ENCODE measurements at places on chromosomes 16 and 17. TPM values are rescaled to one million over a fixed set of nuclear protein-coding genes. Genes with fewer than 3 reads are reported as not detected.
A peak's percentile ranks its signal among the peaks of the same experiment; 100 is the strongest.

DNA sequence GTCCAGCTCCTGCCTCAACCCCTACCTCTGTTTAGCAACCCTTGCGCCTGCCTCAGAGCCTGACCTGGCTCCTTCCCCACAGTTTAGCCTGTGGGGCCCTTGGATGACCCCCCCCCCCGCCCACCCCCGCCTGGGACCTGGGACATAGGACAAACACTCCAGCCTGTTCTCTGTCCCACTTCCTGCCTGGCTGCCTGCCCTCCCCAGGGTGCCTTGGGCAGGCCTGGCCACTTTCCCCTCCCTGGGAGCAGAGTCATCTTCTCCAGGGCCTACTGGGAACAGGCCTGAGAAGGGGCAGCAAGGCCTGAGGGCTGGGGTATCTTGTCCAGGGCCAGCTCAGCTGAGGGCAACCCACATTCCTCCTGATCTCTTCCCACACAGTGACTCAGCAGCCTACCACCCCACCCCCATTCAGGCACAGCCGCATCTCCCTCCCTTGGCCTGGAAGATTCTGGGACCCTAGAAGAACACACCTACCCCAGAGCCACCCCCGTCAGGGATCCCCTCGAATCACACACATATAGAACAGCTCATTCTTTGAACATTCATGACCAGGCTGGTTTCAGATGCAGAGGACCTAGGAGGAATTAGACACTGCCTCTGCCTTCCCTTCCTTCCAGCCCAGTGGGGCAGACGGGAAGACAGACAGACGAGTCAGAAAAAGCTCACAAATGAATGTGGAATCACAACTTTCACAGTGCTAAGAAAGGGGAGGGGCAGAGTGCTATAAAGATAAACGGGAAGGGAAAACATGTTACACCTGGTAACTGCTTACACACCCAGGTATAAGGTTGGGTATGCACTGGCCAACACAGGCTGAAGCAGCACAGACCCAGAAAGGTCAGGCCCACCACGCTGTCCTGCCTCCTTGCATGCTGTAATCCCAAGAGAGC, 6.0 kb downstream of the FHOD1 start:
- peak overlapping the region; percentile 63 for H3K27ac ChIP-seq
- H3K36me3 ChIP-seq = no peaks in the 10 kb centered on the region
- no peak for DNase-seq
- H3K4me3 ChIP-seq = no peak overlapping the region
- no peaks in the 10 kb centered on the region for H3K27me3 ChIP-seq
- peaks cover 28% of the 10 kb centered on the region for H3K4me1 ChIP-seq

- no peaks in the 10 kb centered on the region for H3K27me3 ChIP-seq
- H3K4me3 ChIP-seq = no peak overlapping the region
- H3K36me3 ChIP-seq = no peaks in the 10 kb centered on the region
- H3K27ac ChIP-seq = peak overlapping the region; percentile 70
- H3K4me1 ChIP-seq = peaks cover 95% of the 10 kb centered on the region
Observed at GRCh38 chr17:17057057-17057551, 14.8 kb downstream of the MPRIP start.

GRCh38 chr16:21158208-21159110, at the start of gene LDAF1:
Gene LDAF1 (plus strand): TSS chr16:21158674. CDS start chr16:21161183, 2,509 bp downstream.
- DNase-seq = no peak
- peak within 1 kb of the TSS; percentile 74 for H3K4me3 ChIP-seq
- H3K27ac ChIP-seq = peak within 1 kb of the TSS; percentile 94
- H3K4me1 ChIP-seq = peaks cover 58% of the 10 kb centered on the region
- H3K36me3 ChIP-seq = no peaks in the 10 kb centered on the region

- H3K4me1 ChIP-seq = no peaks in the 10 kb centered on the region
- no peaks in the 10 kb centered on the region for H3K36me3 ChIP-seq
- H3K4me3 ChIP-seq = no peak overlapping the region
- no peak for DNase-seq
- H3K27me3 ChIP-seq = no peaks in the 10 kb centered on the region
- H3K27ac ChIP-seq = no peak overlapping the region
Observed at GRCh38 chr17:11803231-11803969, 193.9 kb downstream of the ZNF18 start.

DNA sequence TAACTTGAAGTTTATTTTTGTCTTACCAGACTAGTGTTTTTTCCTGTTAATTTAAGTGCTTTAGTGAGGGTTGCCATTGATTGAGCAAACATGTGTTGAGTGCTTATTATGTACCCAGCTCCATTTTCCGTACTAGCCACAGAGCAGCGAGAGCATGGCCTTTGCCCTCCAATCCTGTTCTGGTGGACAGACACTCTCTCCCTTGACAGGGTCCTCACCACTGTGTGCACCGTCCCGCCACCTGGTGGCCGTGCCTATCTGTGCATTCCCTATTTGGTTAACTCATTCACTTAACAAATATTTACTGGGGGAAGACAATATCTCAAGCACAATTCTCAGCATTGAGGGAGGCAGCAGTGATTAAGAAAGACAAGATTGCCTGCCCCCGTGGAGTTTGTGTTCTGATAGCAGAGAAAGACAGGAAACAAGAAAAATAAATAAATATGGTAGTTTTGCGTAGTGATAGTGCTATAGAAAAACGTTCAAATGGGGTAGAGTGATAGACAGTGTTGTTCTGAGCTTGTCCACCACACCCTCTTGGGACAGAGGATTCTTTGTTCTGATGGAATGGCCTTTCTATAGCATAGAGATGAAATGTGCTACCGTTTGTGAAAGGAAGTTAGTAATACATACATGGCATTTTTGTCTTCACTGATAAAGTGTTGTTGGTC, 13.0 kb downstream of the CDH13 start:
- H3K4me3 ChIP-seq = no peak overlapping the region
- no peak for DNase-seq
- no peak overlapping the region for H3K27ac ChIP-seq
- H3K4me1 ChIP-seq = peaks cover 26% of the 10 kb centered on the region
- H3K27me3 ChIP-seq = no peaks in the 10 kb centered on the region

ACAP1 gene
- total RNA-seq = 7.6 TPM

ITGAD gene
- not detected for total RNA-seq

GRCh38 chr17:4310354-4311060, 46.7 kb upstream of the ANKFY1 start:
- no peak overlapping the region for H3K27ac ChIP-seq
- no peak overlapping the region for H3K4me3 ChIP-seq
- DNase-seq = no peak
- H3K27me3 ChIP-seq = no peaks in the 10 kb centered on the region
- no peaks in the 10 kb centered on the region for H3K36me3 ChIP-seq

MT3 gene
- 12.8 TPM for total RNA-seq

NEUROD2 gene
- total RNA-seq = not detected

GRCh38 chr16:1129106-1129960, 23.6 kb upstream of the CACNA1H start:
- no peak overlapping the region for H3K4me3 ChIP-seq
- H3K4me1 ChIP-seq = no peaks in the 10 kb centered on the region

CD300E gene
- total RNA-seq = 0.98 TPM

DNA sequence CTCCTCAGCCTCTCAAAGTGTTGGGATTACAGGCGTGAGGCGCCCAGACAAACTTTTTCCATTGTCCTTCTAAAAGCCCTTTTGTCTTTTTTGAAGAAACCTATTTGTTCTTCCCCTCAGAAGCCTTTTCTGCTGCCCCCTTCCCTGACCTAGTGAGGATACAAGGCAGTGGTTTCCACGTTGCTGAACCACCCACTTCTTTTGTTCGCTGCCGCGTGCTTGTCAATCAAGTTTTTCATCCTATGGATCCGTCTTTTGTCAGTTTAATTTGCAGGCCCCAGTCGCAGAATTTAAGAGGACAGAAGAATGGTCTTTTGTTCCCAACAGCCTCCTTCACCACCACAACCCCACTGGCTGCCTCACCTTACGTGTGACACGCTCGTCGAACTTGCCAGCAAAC, 20.2 kb upstream of the GNG13 start:
- no peak for DNase-seq
- H3K4me3 ChIP-seq = no peak overlapping the region
- H3K4me1 ChIP-seq = peaks cover 14% of the 10 kb centered on the region
- H3K27ac ChIP-seq = no peak overlapping the region
- peaks cover 8% of the 10 kb centered on the region for H3K27me3 ChIP-seq
- no peaks in the 10 kb centered on the region for H3K36me3 ChIP-seq

DNA sequence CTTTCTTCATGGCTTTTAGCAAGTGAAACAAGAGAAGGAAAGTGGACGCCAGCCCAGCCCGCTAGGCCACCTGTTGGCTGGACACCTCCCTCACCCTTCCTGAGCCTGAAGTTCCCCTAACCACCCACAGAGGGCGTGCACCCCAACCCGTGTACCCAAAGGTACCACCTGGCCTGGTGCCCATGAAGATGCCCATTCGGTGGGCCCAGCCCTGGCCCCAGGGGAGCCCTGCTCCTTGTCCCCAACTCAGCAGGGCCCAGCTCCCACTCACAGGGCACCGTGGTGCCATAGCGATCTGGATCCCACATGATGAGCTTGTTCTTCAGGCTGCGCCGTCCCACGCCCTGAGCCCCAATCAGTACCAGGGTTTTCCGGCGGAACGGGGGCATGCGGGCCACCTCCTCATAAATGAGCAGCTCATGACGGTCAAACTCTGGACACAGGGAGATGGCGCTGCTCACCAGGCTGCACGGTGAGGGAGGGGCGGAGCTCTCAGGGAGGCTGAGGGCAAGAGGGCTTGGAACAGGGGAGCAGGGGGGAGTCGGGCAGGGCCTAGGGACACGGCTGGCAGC, 26.8 kb downstream of the MPP2 start:
- DNase-seq = peak; percentile 93
- no peak overlapping the region for H3K27ac ChIP-seq
- H3K27me3 ChIP-seq = no peaks in the 10 kb centered on the region
- no peak overlapping the region for H3K4me3 ChIP-seq
- H3K36me3 ChIP-seq = peaks cover 4% of the 10 kb centered on the region

DNA sequence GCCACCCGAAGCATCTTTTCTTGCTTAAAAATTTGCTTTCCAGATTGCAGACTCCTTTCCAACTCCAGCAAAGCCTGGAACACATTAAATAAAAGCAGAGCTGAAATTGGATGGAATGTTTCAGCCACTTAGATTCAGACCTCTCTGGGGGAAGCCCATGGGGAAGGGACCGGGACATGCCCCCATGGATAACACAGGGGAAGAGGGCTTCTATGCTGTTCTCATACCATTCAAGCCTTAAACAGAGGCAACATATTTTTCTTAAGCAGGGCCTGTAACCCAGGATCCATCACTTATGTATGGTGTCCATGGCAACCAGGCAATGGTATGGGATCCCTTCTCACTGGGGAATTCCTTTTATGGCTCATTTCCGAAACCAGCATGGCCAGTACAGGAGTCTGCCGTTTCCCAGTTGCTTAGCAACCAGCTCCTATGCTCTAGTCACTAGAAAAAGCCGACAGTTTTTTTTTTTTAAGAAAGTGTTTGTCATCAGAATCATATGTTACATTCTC, 62.0 kb upstream of the MARCHF10 start:
- peak; percentile 49 for DNase-seq
- H3K36me3 ChIP-seq = no peaks in the 10 kb centered on the region
- H3K27me3 ChIP-seq = no peaks in the 10 kb centered on the region
- H3K4me3 ChIP-seq = no peak overlapping the region
- no peaks in the 10 kb centered on the region for H3K4me1 ChIP-seq
- no peak overlapping the region for H3K27ac ChIP-seq

- DNase-seq = no peak
- H3K36me3 ChIP-seq = no peaks in the 10 kb centered on the region
- no peaks in the 10 kb centered on the region for H3K4me1 ChIP-seq
- H3K4me3 ChIP-seq = no peak overlapping the region
- H3K27ac ChIP-seq = no peak overlapping the region
Observed at GRCh38 chr16:29736764-29737163, 9.0 kb downstream of the C16orf54 start.

DNA sequence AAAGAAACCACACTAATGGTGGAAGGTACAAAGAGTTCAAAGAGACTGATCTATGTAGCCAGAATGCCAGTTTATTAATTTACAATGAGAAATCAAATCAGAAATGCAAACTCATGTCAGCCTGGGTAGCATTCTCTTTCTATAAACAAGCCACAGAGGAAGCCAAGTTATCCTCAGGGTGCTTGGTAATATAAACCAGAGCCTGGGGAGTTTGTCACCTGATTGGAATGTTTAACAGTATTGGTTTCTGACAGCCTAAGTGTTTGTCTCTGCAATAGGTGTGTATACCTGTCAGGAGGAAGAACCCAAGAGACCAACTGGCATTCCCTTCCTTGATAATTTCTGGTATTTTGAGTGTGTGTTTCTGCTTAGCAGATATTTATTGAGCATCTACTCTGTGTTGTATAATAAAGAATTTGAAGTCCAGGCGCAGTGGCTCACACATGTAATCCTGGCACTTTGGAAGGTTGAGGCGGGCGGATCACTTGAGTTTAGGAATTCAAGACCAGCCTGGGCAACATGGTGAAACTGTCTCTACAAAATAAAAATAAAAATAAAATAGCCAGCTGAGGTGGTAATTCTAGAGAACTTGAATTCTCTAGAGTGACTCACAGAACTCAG, 3.1 kb upstream of the C17orf58 start:
- DNase-seq = no peak
- peaks cover 19% of the 10 kb centered on the region for H3K4me1 ChIP-seq
- no peak overlapping the region for H3K27ac ChIP-seq
- H3K27me3 ChIP-seq = no peaks in the 10 kb centered on the region
- H3K36me3 ChIP-seq = no peaks in the 10 kb centered on the region

HASPIN gene
- 0.74 TPM for total RNA-seq

RPL26 gene
- 3,493 TPM for total RNA-seq

GRCh38 chr17:58272367-58273280, 8.1 kb downstream of the MPO start:
- H3K27ac ChIP-seq = no peak overlapping the region
- no peak for DNase-seq
- H3K4me3 ChIP-seq = no peak overlapping the region
- H3K27me3 ChIP-seq = no peaks in the 10 kb centered on the region

GRCh38 chr17:8695241-8695640, 49.4 kb downstream of the CCDC42 start:
- peaks cover 18% of the 10 kb centered on the region for H3K4me1 ChIP-seq
- H3K27ac ChIP-seq = no peak overlapping the region
- H3K27me3 ChIP-seq = no peaks in the 10 kb centered on the region
- H3K36me3 ChIP-seq = no peaks in the 10 kb centered on the region

PRSS36 gene
- 1.2 TPM for total RNA-seq

GRCh38 chr17:65463242-65463641, 98.2 kb downstream of the AXIN2 start:
- H3K4me1 ChIP-seq = peaks cover 8% of the 10 kb centered on the region
- no peaks in the 10 kb centered on the region for H3K27me3 ChIP-seq
- no peak overlapping the region for H3K27ac ChIP-seq
- no peaks in the 10 kb centered on the region for H3K36me3 ChIP-seq
- DNase-seq = peak; percentile 96

GRCh38 chr16:8644211-8645140, 23.0 kb downstream of the METTL22 start:
- no peak for DNase-seq
- H3K36me3 ChIP-seq = peaks cover 65% of the 10 kb centered on the region
- no peak overlapping the region for H3K27ac ChIP-seq

PNMT gene
- 5.6 TPM for total RNA-seq

ST6GALNAC2 gene
- total RNA-seq = 24.8 TPM

GRCh38 chr16:87570938-87571867, 31.1 kb upstream of the JPH3 start:
- peaks cover 9% of the 10 kb centered on the region for H3K4me1 ChIP-seq
- H3K4me3 ChIP-seq = no peak overlapping the region
- no peaks in the 10 kb centered on the region for H3K27me3 ChIP-seq
- peak overlapping the region; percentile 17 for H3K27ac ChIP-seq
- no peak for DNase-seq
- no peaks in the 10 kb centered on the region for H3K36me3 ChIP-seq

GRCh38 chr17:75249564-75249963, 11.8 kb downstream of the GGA3 start:
- peaks cover 21% of the 10 kb centered on the region for H3K36me3 ChIP-seq
- DNase-seq = no peak
- peak overlapping the region; percentile 42 for H3K27ac ChIP-seq
- H3K4me3 ChIP-seq = no peak overlapping the region
- H3K27me3 ChIP-seq = no peaks in the 10 kb centered on the region
- peaks cover 13% of the 10 kb centered on the region for H3K4me1 ChIP-seq

All from vagina (tissue), 2 donors.